ENCODE measurements at places on chromosomes 5 and 9.

- DNase-seq = peak; percentile 11
Observed at GRCh38 chr9:26551971-26552370, 340.6 kb downstream of the CAAP1 start.

- no peak for DNase-seq
Observed at GRCh38 chr5:35608881-35609779, 8.5 kb upstream of the SPEF2 start.

GRCh38 chr9:33318781-33319180, 28.5 kb downstream of the NFX1 start:
- DNase-seq = no peak

GRCh38 chr9:128065907-128066712, 1.0 kb downstream of the NAIF1 start:
- DNase-seq = no peak

DNA sequence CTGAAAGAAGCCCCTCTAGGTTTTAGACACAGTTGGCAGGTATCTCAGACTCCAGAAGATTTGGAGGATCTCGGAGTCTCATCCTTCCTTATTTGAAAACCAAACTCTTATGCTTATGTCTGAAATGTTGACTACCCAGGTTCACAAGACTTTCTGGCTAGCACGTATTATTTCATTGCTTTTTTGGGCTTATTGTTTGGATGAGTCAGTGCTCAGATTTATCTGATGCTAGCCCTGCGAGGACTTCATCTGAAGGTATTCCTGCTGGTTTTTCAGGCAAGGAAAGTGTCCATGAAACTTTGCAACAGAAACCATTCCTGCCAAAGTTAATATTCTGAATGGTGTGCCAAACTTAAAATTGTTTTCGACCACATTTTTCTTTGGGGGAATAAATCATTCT, 8.5 kb downstream of the OSTF1 start:
- DNase-seq = no peak

GRCh38 chr9:128098297-128099230, 29.0 kb downstream of the PTGES2 start:
- peak; percentile 93 for DNase-seq

DNA sequence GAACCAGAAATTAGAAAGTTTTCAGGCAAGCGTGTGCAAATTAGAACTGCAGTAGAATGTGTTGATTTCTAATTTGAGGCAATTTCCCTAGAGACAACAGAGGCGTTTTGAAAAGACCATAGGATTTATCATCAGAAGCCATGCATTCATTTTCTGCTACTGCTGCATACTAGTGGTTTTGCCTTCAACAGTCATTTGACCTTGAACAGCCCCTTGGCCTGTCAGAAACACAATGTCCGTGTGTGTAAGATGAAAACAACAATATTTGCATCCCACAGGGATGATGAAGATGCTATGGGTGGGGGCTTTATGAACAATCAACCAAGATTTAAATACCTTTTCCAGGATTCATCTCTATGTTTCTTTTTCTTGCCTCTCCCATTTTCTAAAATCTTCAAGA, 73.7 kb downstream of the PDE4D start:
- DNase-seq = no peak

GRCh38 chr9:135504262-135505243, 4.1 kb downstream of the MRPS2 start:
- DNase-seq = peak; percentile 81

All from Ammon's horn (tissue), 1 donor.